Sciatic nerve (tissue), 2 donors: ENCODE measurements at places on chromosomes 11 and 22. TPM values are rescaled to one million over a fixed set of nuclear protein-coding genes. Genes with fewer than 3 reads are reported as not detected.

Gene MPZL3
- total RNA-seq, result 2.7 TPM

Gene TXN2
- total RNA-seq, result 45.4 TPM

Gene P4HA3
- total RNA-seq, result 0.45 TPM

Gene C1QTNF4
- total RNA-seq, result 5.0 TPM

Gene SLC22A8
- not detected for total RNA-seq

Gene PKP3
- 0.49 TPM for total RNA-seq
